SHP77 (cell line): ENCODE measurements at places on chromosomes 2 and 18.
A peak's percentile ranks its signal among the peaks of the same experiment; 100 is the strongest.

- DNase-seq, result no peak
These were observed 52.2 kb upstream of the NFE2L2 start for GRCh38 chr2:177316756-177317155.

- no peak for DNase-seq
These were observed 139.9 kb downstream of the LRRC30 start for GRCh38 chr18:7370802-7371201.

- DNase-seq, result no peak
These were observed 569 bp downstream of the PDK1 start for GRCh38 chr2:172556284-172557033.

GRCh38 chr2:53778536-53779162, 8.1 kb downstream of the ASB3 start:
- DNase-seq, result no peak

- no peak for DNase-seq
These were observed 173.0 kb downstream of the BABAM2 start for GRCh38 chr2:28063492-28063962.

- no peak for DNase-seq
These were observed 111.5 kb downstream of the MDH1 start for GRCh38 chr2:63700271-63700670.

- DNase-seq, result no peak
These were observed 160.8 kb upstream of the AGAP1 start for GRCh38 chr2:235333076-235333475.

- DNase-seq, result no peak
These were observed 72.1 kb upstream of the GULP1 start for GRCh38 chr2:188219541-188219940.

- no peak for DNase-seq
These were observed 31.1 kb downstream of the SPAG16 start for GRCh38 chr2:213315168-213315876.

DNA sequence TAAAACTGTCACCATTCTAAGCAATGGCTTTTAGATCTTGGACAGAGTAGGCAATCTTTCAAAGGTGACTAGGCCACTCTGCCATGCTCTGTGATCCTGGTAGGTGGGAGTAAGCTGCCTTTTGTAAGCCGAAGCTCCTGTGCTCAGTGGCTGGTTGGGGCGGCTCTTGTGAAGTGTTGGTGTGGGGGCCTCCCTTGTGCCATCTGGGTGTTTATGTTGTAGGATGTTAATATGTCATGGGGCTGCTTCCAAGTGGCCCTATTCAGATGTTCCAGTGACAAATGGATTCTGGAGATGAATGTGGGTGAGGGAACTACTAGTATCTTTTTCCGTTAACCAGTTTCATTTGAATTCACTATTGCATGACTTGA, 116.8 kb upstream of the SPRED2 start:
- DNase-seq, result no peak

DNA sequence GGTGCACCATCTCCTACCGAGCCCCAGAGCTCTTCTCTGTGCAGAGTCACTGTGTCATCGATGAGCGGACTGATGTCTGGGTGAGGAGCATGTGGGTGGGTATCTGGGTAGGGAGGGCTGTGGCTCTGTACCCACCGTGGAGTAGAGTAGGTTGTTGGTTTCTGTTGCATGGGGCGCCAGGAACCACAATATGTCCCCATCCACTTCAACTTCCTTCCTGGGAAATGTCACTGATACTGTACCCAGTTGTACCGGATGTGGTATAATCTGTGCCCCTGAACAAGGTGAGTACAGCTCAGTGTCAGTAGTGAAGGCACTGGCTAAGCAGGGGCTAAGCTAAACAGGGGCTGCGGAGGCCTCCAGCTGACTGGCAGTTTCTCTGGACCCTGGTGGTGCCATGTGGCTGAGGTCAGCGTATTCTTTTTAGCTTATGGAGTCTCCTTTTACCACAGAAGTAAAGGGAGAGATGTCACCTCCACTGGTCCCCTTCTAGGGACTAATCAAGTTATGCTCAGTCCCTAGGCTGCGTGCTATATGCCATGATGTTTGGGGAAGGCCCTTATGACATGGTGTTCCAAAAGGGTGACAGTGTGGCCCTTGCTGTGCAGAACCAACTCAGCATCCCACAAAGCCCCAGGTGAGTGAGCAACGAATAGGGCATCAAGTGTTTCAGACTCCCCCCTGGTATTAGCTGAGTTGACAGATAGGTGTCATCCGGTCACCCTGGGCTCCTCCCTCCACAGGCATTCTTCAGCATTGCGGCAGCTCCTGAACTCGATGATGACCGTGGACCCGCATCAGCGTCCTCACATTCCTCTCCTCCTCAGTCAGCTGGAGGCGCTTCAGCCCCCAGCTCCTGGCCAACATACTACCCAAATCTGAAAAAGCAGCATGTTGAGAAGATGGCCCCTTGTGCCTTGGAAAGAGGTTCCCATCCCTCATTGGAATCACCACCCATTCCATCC, 2.7 kb downstream of the STK16 start:
- no peak for DNase-seq

DNA sequence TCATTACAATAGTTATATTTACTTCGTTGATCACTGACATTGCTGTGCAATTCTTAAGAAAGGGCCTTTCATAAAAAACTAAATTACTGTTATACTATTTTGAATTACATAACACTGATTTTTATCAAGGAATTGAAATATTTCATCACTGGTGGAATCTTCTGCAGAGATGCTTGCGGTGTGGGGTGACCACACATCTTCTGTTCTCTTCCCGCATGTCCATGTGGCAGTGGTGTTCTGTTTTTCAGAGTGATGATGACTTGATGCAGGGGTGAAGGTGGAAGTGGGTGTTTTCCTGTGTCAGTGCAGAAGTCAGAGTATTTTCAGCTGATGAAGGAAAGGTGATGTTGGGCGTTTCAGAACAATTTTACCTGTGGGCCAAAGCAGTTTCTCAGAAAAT, 7.0 kb downstream of the CNDP2 start:
- DNase-seq, result no peak

DNA sequence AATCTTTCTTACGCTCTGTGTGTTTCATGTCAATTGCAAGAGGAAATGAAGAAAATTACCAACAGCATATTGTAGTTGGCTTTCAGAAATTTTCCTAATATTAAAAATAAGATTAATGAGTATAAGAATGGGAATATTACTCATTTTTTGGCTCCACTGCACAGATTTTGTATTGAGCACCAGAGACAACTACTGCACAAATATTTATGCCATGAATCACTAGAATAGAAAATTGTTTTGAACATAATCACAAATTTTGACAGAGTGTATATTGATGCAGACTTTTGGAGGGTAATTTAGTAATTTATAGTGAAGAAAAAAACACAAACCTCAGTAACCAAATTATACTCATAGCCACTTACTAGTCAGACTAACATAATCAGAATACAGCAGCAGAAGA, 118.3 kb downstream of the DOK6 start:
- DNase-seq, result no peak

GRCh38 chr2:86233436-86233835, 34.2 kb downstream of the MRPL35 start:
- no peak for DNase-seq

GRCh38 chr2:172079416-172079815, 5.9 kb upstream of the DLX1 start:
- DNase-seq, result no peak

- DNase-seq, result no peak
These were observed 50.6 kb downstream of the MYT1L start for GRCh38 chr2:2280483-2280882.

DNA sequence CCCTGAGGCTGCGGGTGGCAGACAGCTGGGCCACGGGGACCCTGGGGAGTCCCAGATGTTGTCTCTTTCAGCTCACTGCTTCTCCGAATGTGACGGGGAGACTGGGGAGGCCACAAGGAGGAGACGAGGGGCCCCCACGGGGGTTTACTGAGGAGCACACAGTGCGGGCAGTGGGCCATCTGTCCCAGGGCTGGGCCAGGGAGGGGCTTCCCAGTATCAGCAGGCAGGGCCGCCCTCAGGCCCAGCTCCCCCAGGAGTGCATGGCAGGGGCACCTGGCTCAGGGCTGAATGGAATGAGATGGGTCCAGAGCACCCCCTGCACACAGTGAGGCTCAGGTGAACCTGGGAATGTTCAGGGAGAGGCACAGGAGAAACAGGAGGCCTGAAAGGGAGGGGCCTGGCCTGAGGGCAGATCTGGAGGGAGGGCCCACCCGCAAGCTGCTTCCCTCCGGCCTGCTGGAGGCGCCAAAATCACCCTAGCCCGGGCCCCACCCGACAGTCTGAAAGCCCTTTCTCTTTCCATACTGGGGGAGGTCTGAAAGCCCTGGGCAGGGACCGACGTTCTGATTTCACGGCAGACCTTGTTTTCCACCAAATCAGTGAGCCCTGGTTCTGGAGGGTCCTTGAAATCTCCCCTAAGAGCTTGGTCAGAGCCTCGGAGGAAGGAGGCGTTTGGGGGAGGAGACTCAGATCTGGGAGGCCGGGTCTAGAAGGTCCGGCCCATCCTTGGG, 35.5 kb upstream of the PTMA start:
- DNase-seq, result peak; percentile 85

GRCh38 chr2:112692918-112693317, 27.9 kb upstream of the NT5DC4 start:
- no peak for DNase-seq

DNA sequence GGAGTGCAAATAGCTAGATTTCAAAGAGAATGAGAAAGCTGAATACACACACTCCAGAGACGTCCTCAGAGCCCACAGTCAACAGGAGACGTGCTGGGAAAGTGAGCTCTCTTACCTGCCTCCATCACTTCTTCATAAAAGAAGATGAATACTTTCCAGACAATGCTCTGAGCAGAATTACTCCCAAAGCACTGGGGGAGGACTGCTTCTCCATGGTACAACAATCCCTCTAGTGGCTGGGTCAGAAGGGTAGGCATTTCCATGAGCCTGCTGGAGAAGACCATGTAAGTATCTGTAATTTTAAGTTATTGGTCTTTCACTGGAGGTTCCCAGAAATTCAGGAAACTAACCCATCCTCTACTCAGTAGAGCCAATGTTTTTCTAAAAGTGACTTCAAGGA, 190.3 kb downstream of the RBM43 start:
- DNase-seq, result no peak

- DNase-seq, result no peak
These were observed 41.7 kb downstream of the SH3BP4 start for GRCh38 chr2:234993541-234993981.

GRCh38 chr2:151278487-151278886, 11.0 kb downstream of the NMI start:
- DNase-seq, result no peak

GRCh38 chr2:239807568-239807967, 217.6 kb downstream of the NDUFA10 start:
- DNase-seq, result no peak

DNA sequence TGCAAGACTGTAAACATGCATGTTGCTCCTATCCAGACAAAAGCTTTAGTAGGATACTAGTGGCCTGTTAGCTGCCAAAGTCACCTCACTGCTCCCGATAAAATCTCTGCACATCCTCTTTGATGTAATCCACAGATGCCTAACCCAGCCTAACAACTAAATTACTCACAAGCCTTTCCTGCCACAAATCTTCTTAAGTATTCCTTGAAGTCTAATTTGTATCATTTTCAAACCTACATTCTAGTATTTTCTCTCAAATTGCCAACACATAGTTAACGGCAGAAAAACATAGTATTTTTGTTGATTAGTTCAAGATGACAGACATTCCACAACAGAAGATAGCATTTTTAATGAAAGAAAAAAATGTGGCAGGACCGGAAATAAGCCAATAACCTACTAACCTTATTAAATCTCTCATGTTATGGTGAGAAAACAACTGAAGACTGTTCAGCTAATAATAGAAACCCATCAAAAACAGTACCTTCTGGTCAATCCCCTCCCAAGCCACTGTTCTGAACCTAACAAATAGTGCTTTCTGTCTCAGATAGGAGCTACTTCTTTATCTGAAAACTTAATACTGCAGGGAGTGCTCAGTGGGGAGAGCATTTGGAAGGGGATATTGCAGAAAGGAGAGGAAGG, at the start of gene MPP4:
Gene MPP4, minus strand, starts transcription at position 57 of the 639 bp plus-strand sequence. CDS start 4,690 bp downstream, outside the sequence.
- DNase-seq, result no peak

GRCh38 chr2:38079116-38080052, 3.4 kb upstream of the CYP1B1 start:
- DNase-seq, result no peak

DNA sequence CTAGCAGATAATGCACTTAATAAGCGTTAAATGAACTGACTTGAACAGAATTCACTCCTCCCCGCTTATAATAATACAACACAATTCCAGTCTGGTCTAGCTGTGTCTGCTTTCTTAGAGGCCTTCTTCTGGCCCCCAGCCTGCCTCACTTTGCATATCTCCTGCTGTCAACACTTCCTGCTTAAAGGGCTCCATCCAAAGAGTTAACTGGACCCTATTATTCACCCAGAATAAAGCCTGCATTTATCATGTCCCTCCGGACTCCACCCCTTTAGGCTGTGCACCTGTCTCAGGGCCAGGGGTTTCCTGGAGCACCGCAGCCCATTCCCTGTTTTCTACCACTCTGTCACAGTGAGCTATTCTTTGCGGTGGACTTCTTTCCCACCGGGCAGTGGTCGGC, 292.8 kb upstream of the FBXO11 start:
- no peak for DNase-seq

GRCh38 chr2:114010001-114010400, 120.1 kb downstream of the ACTR3 start:
- DNase-seq, result no peak

- no peak for DNase-seq
These were observed 16.0 kb downstream of the PIGN start for GRCh38 chr18:62170857-62171256.
